Hematopoietic multipotent progenitor cell treated with erythropoietin and hydrocortisone succinate and interleukin-3 and kit ligand, for 15 days (in vitro differentiated cells): ENCODE measurements at places on chromosomes 12 and 14.

GRCh38 chr14:106209755-106210154 is 683.4 kb downstream of the TMEM121 start:
- no peak for DNase-seq

- DNase-seq: no peak
These were observed 50.3 kb downstream of the ADAMTS20 start for GRCh38 chr12:43501703-43502102.

DNA sequence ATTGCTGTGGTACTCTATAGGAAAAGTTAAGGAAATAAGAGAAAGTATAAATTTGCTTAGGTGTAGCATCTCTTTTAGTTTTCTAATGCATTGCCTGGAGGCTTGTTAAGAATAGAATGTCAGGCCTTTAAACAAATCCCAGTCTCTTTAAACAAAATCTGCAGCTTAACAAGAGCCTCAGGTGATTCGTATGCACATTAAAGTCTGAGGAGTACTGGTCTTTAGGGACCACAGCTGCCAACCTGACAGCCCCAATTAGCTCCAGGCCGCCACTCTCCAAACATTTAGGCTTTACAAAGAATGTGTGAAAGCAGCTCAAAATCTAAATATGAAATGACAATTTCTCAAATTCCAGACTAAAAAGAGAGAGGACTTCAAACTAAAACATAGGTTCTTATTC is 35.7 kb downstream of the PAWR start:
- no peak for DNase-seq

- no peak for DNase-seq
These were observed 33.9 kb downstream of the BHLHE41 start for GRCh38 chr12:26090836-26091510.

- no peak for DNase-seq
These were observed 71.7 kb downstream of the TESC start for GRCh38 chr12:117027251-117028086.

DNA sequence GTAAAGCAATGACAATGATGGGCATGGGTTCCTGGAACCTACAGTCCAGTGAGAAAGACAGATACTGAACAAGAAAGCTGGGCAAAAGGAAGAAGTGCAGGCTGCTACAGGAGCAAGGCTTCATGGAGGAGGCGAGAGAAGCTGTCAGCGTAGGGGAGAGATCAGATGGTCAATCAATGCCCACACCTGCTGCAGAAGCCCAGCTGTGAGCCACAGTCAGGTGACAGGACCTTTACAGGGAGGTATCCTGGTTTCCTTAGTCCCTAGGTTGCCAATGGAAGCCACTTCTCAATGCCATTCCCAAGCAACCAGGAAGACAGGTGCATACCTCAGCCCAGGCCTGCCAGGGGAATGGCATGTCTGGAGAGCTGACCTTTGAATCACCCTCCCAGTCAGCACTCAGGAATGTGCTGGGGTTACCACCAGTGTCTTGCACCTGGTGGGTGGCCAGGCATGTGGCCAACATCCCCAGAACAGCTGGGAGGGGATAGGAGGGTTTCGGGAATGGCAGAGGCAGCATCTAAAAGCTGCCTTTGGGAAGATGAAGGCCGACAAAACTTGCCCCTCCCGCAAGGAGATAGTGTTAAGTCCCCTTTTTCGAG is 170.3 kb downstream of the TTC7B start:
- no peak for DNase-seq

DNA sequence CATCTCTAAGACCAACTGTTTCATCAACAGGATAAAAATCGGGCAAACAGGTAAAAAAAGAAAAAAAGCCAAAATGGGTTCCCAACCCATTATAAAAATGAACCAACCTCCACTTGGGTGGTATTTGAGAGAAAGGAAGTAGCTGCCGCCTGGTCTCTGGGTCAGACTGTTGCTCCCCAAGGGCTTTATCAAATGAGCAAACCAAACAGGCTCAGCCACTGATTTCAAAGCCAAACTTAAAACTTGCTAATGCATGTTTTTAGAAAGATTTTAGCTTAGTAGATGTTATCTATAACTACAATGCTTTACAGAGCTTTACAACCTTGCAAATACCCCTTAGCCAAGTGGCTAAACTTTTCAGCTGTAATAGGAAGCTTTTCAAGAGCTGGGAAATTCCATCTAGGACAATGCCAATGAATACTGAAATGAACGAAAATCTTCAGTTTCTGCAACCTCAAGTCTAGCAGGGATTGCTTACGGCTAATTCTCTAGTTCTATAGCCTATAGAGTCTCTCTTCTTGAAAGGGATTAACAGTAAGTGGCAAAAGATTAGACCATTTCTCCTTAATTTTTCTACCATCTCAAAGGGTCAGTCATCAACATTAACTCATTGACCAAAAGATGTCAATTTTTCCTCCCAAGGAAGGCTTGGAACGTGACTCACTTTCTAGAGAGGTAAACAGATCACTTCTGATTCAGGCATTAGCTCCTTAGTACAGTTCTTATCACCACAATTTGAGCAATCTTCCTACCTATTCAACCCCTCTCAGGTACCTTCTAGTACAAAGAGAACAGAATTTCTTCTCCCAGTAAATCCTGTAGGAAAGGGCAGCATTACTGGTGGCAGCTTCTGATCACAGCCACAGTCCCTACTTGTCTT is 4.2 kb downstream of the PPM1H start:
- no peak for DNase-seq

GRCh38 chr14:90429754-90430153 is 32.9 kb downstream of the CALM1 start:
- DNase-seq: no peak

GRCh38 chr12:65728848-65729793 is 95.2 kb upstream of the HMGA2 start:
- no peak for DNase-seq

DNA sequence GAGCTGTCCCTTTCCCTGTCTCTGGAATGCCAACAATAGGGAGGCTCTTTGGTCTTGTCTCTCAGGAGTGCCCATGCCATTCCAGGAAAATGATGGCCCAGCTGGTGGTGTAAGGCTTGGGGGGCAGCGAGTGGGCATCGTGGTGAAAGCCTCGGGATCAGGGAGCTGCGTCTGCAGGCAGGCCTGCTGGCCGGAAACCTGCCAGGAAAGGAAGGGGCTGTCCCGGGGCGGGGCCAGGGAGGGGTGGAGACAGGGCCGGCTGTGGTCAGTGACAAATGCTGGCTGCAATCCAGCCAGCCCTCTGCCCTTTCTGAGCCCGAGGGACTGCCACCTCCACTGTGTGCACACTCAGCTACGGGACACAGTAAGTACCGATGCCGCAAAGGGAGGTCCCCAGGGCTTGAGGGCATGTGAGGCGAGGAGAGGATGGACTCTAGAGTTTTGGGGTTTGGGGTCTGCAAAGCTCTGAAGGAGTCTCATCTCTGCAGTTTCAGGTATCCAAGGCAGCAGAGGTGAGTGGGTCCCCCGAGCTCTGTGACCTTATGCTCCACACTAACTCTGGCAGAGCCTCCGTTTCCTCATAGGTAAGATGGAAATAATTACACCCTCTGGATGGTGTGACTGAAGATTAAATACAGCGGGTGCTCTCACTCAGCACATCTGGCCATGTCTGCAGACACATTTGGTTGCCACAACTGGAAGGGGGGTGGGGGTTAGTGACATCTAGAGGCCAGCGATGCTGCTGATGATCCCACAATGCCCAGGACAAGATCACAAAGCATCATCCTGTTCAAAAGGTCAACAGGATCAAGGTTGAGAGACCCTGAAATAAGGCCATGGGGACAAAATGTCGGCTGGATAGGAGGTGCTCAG is at the start of gene SERPINA5:
SERPINA5 (plus strand) TSS at position 300 of the 873 bp plus-strand sequence. CDS start 5,937 bp downstream, outside the sequence.
- DNase-seq: no peak
